Stimulated activated CD8-positive, alpha-beta memory T cell treated with anti-CD3 and anti-CD28 coated beads, Interleukin-4, amount 100 ng/mL, for 1 hour (primary cell): ENCODE measurements at places on chromosomes 3 and 15.

- no peak for DNase-seq
These were observed 191.3 kb downstream of the SHOX2 start for GRCh38 chr3:157914882-157915281.

- no peak for DNase-seq
These were observed 175.0 kb downstream of the PDZRN3 start for GRCh38 chr3:73449774-73450173.

- no peak for DNase-seq
These were observed 14.8 kb downstream of the EEFSEC start for GRCh38 chr3:128167973-128168674.

DNA sequence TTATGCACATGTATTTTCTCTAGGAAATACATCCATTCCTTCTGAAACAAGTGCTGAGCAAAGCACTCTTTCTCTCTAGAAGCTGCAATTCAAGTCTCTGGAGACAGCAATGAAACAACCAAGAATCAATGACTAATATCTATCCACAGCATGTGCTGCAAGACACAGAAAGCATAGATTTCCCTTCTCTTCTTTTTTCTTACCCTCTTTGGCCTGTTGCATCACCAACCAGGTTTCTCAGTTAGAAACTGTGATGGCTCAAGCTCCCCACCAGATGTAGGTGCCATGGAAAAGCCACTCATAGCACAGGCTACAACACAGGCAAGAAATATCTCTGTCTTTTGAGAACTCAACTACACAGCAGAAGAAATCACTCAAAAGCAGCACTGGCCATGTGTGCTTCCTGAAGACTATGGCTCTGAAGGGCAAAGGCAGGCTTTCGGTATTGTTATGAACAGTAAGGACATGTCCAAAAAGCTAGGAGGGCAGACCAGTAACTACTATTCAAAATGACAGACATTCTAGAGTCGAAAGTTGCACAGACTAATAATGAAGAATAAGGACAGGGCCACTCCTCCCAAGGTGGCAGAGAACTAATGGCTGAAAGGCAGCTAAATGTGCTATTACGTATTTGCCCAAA, 15.5 kb downstream of the ZDHHC3 start:
- DNase-seq: no peak

DNA sequence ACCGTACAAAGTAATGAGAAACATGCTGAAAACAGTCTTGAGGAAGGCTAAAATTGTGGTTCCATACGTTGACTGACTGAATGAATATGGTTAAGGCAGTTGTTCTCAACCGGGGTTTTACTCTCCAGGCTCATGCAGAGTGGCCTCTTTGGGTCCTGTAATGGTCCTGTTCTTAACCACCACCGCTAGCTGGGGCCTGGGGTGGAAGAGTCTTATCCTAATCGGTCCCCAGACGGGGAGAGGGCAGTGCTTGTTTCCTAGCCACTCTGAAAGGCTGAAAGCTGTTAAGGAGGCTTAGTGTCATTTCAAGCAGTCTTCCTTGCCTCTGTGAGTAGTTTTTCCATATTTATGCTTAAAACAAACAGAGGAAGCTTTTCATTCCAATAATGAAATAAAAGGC, 32.0 kb downstream of the SELENOT start:
- no peak for DNase-seq

DNA sequence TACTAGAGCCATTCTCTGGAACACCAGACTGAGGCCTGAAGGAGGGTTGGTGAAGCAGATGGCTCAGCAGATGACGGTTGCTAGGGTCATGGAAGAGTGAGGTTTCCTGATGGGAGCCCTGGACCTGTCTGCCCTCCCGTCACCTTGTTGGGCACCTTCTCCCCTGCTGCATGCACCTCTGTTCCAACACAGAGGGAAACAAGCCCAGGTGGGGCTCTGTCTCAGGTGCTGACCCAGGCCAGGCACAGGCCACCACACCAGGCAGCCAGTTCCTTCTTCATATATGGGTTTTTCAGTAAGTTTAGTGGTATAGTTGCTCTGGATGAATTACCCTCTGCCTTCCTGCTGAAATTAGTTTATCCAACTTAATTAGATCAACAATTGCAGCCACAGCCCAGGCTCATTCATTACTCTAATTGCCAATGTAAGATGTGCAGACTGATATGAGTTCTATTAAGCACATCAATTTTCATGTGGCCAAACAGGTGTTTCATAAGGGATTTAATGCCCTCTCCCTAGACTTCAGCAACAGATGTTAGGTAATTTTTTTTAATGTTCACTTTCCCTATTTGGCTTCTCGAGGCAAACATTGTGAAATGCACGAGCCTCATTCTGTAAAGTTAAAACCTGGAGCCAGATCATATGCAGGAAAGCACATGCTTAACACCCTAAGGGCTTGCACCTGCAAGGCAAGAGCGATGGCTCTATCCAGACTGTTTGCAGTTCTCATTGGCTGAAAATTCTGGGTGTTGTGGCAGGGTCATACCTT, 174.8 kb downstream of the CHDH start:
- DNase-seq: no peak

DNA sequence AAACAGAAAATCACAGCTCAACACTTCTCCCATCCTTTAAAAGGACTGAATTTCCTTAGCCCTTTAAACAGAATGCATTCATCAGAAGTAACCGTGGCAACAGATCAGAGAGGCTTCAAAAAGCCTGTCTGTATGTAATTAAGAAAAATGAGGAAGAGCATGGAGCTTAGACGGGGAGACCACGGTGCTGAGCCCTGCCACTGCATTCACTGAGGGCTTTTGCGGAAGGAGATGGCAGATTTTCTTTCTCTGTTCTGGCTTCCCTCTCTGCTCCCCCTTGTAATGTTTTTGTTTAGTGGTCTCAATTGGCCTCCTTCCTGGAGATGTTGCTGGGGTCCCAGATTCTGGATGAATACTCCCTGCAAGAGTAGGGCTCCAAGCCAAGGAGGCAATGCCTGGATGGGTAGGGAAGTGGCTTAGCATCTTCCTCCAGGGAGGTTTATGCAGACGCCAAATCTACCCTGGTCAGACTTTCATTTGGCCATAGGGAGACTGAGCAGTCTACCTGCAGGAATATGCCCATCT, 332.9 kb downstream of the EPHB1 start:
- no peak for DNase-seq

- no peak for DNase-seq
These were observed 65.1 kb upstream of the LEKR1 start for GRCh38 chr3:156761007-156761406.

DNA sequence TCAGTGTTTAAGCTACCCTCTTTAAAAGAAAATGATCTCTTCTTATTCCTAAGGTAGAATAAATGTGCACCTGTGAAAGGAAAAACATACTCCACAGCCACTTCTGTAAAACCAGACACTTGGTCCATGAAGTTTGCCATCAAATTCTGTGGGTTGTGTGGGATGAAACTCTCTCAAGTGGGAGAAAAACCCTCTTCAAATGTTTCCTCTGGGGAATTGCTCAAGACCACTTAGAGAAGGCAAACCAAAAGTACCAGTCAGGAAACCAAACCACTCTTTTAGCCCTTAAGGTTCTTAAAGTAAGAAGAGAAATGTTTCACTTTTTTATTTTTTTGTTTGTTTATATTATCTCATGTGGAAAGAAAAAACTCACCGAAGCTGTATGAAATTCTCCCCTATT, 1.2 kb downstream of the COL8A1 start:
- DNase-seq: no peak

- no peak for DNase-seq
These were observed 8.7 kb upstream of the LRTM1 start for GRCh38 chr3:54936561-54936960.

- no peak for DNase-seq
These were observed 269.3 kb upstream of the ONECUT1 start for GRCh38 chr15:53059273-53060043.

GRCh38 chr3:149716984-149717383, 35.3 kb downstream of the COMMD2 start:
- DNase-seq: no peak

- DNase-seq: no peak
These were observed 19.1 kb upstream of the XYLB start for GRCh38 chr3:38327335-38328009.

GRCh38 chr3:122406198-122406597, 9.7 kb downstream of the WDR5B start:
- DNase-seq: no peak

DNA sequence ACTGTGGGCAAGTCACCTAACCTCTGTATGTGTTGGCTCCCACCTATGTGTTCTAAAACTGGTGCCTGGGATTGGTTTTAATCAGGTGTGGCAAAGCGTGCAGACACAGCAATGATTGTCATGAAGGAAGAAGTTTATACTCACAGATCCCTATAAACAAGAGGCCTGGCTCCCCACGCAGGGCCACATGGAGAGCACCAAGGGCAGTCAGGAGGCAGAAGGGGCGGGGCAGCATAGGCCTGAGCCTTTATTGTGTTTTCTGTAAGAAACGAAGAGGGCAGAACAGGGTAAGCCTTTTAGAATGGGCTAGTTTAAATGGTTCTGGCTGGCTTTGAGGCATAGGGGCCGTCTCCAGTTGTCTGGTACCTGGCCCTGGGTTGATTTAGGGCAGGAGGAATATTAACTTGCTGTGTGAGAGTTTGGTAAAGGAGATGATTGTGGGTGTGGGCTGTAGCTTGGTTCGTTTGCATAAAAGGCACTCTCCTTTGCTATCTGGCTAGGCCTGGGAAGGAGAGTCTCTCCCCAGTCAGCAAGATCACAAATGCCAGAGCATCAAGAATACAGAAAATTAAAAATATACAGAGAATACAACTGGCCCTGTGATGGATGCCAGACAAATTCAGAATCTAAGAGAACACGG, 2.2 kb upstream of the FBXW12 start:
- no peak for DNase-seq

DNA sequence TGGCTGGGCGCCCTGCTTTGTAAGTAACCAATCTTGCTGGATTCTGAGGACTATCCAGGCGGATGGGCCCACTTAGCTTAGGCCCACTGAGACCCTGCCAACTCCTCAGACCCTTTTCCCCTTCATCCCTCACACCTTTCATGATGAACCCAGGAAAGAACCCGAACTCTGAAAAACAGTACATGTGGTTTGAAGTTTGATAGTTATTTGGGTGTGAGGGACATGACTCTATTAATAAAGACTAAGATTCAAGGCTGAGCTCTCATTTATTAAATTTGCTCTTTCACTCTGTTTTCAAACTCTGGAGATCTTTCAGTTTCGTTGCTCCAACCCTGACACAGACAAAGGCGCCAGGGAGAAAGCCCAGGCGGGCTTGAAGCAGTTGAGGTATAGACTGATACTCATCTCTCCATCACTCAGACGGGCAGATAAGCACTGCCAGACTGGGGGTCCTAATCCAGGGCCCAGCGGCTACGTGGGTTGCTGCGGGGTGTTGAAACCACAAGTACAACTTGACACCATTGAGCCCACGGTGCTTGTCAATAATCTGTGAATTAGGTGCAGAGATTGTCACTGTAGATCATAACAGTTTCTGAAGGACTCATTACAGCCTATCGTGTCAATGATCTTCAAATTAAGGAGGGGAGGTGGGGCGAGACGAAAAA, 7.2 kb upstream of the SOX2 start:
- DNase-seq: no peak

DNA sequence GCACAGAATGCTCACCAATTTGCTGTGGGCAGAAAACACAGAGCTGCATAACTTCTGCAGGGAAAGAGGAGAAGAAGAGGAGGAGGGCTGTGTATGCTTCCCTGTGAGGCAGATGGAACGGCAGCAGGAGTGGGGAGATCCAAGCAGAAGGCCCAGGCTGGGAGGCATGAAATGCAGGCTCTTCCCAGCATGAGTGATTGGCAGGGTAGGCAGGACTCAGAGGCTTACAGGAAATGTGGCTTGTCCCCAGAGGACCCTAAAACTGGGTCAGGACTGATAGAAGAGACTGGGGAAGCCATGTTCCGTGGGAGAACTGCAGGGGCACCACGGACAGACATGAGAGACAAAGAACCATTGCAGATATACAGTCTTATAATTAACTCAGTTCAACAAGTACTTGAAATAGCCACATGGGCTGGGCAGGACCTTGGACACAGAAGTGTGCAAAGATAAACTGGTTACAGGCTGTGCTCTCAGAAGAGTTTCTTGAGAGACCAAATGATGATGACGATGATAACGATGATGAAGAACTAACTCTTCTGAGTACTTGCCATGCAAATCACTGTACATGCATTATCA, 286.9 kb downstream of the EPHB1 start:
- no peak for DNase-seq

- DNase-seq: no peak
These were observed 24.7 kb downstream of the PXK start for GRCh38 chr3:58357402-58357801.

DNA sequence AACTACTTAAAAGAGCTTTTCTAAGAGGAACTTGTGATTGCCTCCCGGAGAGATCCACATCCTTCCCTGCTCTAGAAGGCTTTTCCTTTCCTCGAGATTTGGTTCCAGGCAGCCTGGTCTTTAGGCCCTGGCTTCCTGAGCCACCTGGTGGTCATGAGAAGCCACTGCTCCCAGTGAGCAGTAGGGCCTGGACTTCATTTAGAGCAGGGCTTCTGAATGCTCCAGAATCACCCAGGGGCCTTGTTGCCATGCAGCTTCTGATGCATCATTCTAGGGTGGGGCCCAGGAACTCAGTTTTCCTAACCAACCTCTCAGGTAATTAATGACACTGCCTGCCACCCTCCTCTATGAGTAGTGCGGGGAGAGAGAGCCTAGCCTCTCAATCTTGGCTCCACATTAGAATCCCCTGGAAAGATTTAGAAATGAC, 29.6 kb downstream of the PSMD6 start:
- no peak for DNase-seq

DNA sequence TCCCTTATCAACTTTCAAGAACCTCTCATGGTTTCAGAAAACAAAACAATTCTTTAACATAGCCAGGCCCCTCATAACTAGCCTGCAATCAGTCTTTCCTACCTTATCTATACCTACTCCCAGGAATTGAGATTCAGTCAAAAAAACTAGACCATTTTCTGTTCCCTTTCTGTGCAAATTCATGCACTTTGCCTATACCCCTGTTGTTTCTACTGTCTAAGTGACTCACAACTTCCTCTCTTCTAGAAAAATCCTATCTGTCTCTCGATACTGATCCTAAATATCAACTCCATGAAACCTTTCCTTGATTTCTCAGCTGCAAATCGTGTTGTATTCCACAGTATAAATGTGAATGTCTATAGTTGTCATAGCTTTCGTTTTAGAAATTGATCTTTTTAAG, 10.9 kb upstream of the IL1RAP start:
- DNase-seq: no peak

DNA sequence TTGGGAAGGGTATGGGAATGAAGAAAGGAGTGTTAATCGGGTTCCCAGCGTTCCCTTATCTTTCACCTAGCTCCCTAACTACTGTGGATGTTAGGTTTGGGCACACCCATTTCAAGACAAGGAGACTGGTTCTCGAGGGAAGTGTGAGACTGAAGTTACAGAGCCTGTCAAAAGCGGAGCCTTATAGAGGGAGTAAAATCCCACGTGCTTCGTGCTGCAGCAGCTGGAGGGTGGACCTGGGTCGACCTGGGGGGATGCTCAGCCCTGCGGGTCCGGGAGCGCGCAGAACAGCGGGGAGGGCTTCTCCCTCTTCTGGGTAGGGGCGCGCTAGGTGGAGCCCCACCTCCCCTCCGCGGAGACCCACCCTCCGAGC, 314 bp upstream of the TMED3 start:
- DNase-seq: no peak

GRCh38 chr3:48459773-48460516, 13.4 kb downstream of the ATRIP start:
- DNase-seq: no peak

- no peak for DNase-seq
These were observed 112.5 kb upstream of the BNIP2 start for GRCh38 chr15:59801649-59802048.
